Karpas-422 (cell line): ENCODE measurements at places on chromosomes 12 and 14. TPM values are rescaled to one million over a fixed set of nuclear protein-coding genes. Genes with fewer than 3 reads are reported as not detected.
A peak's percentile ranks its signal among the peaks of the same experiment; 100 is the strongest.

- DNase-seq: no peak
Measured at GRCh38 chr14:104436047-104436591, 143.4 kb upstream of the C14orf180 start.

- DNase-seq: peak; percentile 81
Measured at GRCh38 chr14:61476754-61477410, 155.5 kb downstream of the PRKCH start.

GRCh38 chr14:61179796-61180398 lies 101.2 kb downstream of the TMEM30B start:
- DNase-seq: no peak

DNA sequence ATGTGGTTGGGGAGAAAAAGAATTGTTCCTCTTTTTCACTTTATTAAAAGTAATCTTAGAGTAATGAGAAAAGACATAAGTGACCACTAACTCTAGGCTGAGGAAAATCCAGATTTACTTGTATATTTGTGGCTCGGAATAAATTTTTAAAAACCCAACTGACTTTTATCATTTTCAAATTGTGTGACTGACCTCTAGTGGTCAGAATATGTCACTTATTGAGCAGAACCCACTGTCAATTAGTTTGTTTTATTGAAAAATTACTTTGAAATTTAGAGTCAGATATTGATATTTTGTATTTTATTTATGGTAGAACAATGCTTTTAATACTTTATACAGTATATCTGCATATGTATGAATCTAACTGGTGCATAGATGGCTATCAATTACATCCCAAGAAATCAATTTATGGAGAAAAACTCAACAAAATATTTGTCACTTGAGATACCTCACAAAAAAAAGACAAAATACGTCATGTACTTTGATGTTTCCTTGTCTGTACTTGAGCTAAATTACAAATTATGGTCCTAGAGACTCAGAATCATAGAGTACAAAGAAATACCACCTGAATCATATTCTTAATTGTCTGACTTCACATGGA lies 229.4 kb downstream of the CNTN1 start:
- DNase-seq: peak; percentile 64

DNA sequence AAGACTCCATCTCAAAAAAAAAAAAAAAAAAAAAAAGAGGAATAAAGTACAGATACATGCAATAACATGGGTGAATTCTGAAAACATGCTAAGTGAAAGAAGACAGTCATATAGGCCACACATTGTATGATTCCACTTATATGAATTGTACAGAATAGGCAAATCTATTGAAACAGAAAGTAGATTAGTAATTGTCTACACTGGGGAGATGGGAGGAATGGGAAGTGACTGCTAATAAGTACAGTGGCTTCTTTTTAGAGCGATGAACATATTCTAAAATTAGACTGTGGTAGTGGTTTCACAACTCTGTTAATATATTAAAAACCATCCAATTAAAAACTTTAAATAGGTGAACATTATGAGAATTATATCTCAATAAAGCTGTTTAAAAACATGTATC lies 74.4 kb downstream of the ANKS1B start:
- DNase-seq: no peak

DNA sequence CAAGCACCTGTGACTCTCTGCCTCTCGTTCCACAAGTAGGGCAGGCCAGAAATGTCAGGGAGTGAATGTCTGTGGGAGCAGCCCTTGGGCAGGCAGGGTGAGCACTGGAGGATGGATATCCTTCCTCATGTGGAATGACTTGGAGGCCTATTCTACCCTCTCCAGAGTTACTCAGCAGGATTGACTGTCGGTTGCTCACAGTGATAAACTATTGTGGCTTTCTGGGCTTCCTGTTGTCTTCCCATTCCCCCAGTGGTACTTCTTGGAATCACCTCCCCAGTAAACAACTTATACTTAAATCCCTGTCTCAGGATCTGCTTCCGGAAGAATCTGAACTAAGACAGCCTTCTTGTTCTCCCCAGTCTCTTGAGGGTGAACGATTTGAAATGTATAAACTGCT lies 79.6 kb upstream of the MANSC4 start:
- no peak for DNase-seq

- DNase-seq: no peak
Measured at GRCh38 chr12:49641748-49642369, 18.5 kb downstream of the PRPF40B start.

DNA sequence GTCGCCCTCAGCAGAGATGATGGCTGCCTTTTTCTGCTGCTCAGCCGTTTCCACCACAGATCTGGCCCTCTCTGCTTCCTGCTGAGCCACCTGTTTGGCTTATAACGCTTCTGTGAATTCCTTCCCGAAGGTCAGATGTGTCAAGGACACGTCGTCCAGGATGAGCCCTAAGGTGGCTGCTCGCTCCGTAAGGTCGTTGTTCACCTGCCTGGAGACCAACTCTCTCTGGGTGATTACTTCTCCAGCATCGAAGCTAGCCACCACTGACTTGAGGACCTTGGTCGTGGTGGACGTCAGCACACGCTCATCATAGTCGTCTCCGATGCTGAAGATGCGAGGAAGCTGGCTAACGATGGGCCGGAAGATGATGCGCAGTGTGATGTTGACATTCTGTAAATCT lies 11.7 kb upstream of the ASB8 start:
- no peak for DNase-seq

DNA sequence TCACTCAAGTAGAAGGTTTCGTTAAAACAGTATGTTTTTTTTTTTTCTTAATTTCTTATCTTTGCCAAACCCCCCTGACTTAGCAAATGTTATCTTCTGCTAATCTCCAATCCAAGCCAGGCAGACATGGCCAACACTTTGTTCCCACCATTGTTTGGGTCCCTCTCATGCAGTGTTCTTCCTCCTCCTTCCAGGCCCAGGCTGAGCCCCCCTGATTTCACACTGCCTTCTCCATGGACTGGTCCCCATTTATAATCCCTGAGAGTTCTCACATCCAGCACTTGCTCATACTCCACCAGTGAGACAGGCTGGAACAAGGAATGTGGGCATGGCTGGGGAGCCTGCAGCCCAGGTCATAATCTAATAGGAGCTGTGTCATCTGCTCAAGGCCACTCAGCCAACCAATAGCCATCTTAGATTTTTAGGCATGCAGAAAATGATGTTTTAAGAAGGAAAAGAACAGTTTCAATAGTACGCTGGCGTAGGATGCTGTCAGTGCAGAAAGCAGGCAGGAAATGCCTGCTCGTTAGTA lies 238.4 kb upstream of the CCDC196 start:
- DNase-seq: no peak

- DNase-seq: no peak
Measured at GRCh38 chr14:83320837-83321236, 1787.2 kb upstream of the SEL1L start.

GRCh38 chr12:68568922-68569569 lies 41.7 kb upstream of the RAP1B start:
- DNase-seq: no peak

DNA sequence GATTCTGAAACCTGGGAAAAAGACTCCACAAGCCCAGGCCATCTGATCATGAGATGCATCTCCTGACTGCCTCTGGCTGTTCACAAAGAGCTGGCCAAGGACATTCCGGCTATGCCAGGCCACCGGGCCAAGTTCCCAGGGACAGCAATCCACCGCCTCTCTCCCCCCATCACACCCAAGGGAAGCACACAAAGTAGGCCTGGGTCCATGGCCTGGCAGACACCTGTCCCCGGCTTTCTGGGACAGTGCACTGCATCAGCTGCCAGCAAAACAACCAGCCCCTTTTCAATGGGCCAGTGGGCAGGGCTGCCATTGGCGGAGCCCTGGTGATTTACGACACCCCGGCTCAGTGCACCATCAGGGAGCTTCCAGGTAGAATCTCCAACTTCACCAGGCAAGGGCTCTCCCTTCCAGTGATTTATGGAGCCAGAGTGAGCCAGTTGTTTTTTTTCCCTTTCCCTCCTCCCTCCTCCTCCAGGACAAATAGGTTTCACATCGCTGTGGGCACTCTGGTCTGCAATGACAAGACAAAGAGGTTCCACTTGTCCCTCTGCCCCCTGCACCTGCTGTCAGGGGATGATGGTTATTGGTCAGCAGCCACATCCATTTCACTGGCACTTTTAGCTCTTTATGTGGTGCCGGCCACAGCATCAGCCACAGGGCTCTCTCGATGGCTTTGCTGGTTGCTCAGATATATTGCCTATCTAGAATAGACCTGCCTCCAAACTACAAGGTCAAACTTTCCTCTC lies 149.6 kb downstream of the SLC38A6 start:
- no peak for DNase-seq

- DNase-seq: no peak
Measured at GRCh38 chr14:90573385-90574105, 176.7 kb downstream of the CALM1 start.

DNA sequence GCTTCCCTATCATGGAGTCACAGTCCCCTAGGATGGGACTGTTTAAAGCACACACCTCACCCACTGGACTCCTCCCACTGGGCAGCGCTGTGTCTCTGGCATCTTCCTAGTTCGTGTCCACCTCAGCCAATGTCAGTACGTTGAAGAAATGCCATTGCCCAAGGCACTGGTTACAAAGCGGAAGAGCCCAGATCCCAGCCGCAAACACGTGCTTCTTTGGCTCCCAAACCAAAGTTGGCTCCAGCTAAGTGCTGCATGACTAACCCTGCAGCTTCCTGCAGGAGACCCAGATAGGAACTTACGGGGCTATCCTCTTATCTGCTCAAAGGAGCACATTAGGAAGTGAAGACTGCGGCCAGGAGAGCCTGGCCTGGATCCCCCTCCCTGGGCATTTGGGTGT lies 9.3 kb downstream of the SYNE3 start:
- DNase-seq: no peak

- DNase-seq: no peak
Measured at GRCh38 chr12:10128687-10129086, 1.3 kb downstream of the CLEC7A start.

Gene TAS2R31
- total RNA-seq: 9.5 and 18.0 TPM in 2 replicates

Gene ASB2
- 0.69 and 2.3 TPM in 2 replicates for total RNA-seq

Gene KCNA5
- total RNA-seq: not detected in 2 replicates
